ENCODE measurements at places on chromosomes 1 and 21. TPM values are rescaled to one million over a fixed set of nuclear protein-coding genes. Genes with fewer than 3 reads are reported as not detected.

DNA sequence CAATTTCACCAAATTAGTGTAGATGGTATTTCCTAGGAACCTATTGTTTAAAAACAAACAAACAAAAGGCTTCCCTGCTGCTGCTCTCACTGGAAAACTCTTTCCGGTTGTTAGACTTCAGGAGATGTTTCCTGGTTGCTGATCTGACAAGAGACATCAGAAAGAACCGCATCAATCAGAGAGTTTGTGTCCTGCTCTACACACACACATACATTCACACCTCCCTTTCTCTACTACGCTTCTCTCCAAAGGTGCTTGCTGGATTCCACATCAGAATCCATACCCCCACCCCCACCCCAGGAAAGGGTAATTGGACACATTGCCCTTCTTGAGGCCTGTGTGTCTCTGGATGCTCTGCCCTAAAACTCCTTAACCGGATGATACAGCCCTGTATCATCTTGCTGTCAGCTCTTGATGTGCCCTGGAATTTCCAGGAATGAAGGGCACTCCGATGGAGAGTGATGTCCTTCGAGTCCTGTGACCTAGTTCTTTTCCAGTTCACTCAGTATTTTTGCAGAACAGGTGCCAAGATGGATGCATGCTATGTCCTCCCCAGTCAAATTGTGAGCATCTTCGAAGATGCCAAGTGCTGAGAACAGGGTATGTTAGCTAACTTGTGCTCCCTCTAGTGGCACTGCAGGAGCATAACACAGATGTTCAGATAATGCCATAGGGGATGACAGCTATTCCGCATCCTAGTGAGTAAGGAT, 113.7 kb upstream of the SLC35F3 start:
- H3K27ac ChIP-seq = no peak overlapping the region
- H3K36me3 ChIP-seq = peaks cover 11% of the 10 kb centered on the region
- H3K4me1 ChIP-seq = no peaks in the 10 kb centered on the region
- DNase-seq = no peak
- no peaks in the 10 kb centered on the region for H3K27me3 ChIP-seq

LCE2B gene
- not detected for total RNA-seq

GRCh38 chr21:14712121-14712715, 166.1 kb upstream of the SAMSN1 start:
- no peak for DNase-seq
- no peak overlapping the region for H3K4me3 ChIP-seq
- H3K27ac ChIP-seq = no peak overlapping the region
- H3K4me1 ChIP-seq = no peaks in the 10 kb centered on the region

DNA sequence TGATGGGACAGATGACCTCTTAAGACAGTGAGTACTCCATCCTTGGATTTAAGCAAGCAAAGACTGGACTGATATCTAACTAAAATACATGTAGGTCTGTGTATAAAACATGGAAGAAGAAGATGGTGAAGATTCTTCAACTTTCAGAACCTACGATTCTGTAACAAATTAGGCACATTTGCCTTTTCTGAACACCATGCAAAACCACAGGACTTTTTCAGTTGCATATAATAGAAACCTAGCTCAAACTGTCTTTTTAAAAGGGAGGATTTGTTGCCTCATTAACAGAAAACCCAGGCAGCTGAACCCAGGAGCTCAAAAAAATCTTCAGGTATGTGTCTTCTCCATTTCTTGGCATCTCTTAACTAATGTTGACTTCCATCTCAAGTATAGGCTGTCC, 14.7 kb upstream of the TSPAN1 start:
- H3K4me3 ChIP-seq = no peak overlapping the region
- H3K36me3 ChIP-seq = no peaks in the 10 kb centered on the region
- DNase-seq = no peak

BEST4 gene
- 0.88 TPM for total RNA-seq

GRCh38 chr1:9542430-9542829, 3.2 kb downstream of the SLC25A33 start:
- H3K36me3 ChIP-seq = no peaks in the 10 kb centered on the region
- H3K27me3 ChIP-seq = peaks cover 2% of the 10 kb centered on the region
- no peak overlapping the region for H3K27ac ChIP-seq
- no peak overlapping the region for H3K4me3 ChIP-seq
- H3K4me1 ChIP-seq = peaks cover 7% of the 10 kb centered on the region

DNA sequence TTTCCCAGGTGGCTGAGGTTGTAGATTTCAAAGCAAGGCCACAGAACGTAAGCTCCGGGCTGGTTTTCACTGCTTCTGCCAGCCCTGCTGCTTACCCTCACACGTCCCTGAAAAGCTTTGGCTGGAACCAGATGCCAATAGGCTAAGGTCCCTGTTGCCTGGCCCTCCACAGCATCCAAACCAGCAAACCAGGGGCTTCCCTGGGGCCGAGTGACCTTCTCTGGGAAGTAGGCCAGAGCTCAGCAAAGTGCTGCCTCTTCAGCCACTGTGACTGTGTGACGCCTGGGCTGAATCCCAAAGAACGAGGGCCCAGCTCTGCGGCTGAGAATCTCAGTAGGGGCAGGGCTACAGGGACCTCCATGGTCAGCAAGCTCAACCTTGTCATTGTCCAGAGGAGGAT, 28.9 kb upstream of the RBM15 start:
- no peak for DNase-seq
- peaks cover 9% of the 10 kb centered on the region for H3K36me3 ChIP-seq
- H3K27ac ChIP-seq = no peak overlapping the region
- peaks cover 13% of the 10 kb centered on the region for H3K4me1 ChIP-seq
- no peak overlapping the region for H3K4me3 ChIP-seq

DNA sequence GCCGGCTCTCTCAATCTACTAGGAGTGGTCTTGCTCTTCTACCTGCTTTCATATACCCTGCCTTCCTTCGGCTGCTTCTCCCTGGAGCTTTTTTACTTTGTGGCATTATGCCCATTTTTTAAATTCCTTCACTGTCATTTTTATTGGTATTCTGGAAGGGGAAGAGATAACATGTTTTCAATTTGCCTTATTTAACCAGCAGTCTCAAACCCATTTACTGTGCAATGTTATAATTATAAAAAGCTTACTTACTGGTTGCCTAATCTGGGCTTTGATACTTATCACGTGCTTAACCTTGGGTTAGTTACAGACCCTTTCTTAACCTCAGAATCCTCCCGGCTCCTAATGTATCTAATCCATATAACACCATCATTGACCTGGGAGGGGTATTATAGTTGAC, 128.1 kb downstream of the SIPA1L2 start:
- H3K27ac ChIP-seq = no peak overlapping the region
- H3K4me1 ChIP-seq = peaks cover 45% of the 10 kb centered on the region
- no peak for DNase-seq
- no peaks in the 10 kb centered on the region for H3K36me3 ChIP-seq
- H3K27me3 ChIP-seq = no peaks in the 10 kb centered on the region

DNA sequence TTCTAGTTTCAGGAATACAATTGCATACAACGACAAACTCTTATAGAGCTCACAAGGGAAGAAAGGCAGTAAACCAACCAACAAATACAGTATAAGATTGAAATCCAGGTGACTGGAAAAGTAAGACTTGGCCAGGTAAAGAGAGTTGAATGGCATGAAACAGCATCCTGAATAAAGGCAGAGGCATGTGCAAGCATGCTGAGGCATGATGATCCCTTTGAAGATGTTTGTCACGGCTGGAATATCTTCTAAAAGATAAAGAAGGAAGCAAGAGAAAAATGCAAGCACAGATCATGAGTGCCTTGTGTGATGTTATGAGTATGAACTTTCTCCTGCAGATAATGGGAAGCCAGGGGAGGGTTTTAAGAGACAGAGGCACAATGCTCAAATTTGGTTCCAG, 83.3 kb upstream of the SPATA6 start:
- DNase-seq = no peak
- no peak overlapping the region for H3K4me3 ChIP-seq
- no peak overlapping the region for H3K27ac ChIP-seq
- H3K4me1 ChIP-seq = no peaks in the 10 kb centered on the region
- H3K36me3 ChIP-seq = no peaks in the 10 kb centered on the region
- H3K27me3 ChIP-seq = peaks cover 2% of the 10 kb centered on the region

GRCh38 chr21:21232320-21232719, 234.1 kb downstream of the NCAM2 start:
- no peaks in the 10 kb centered on the region for H3K27me3 ChIP-seq
- H3K27ac ChIP-seq = no peak overlapping the region
- DNase-seq = no peak
- no peaks in the 10 kb centered on the region for H3K36me3 ChIP-seq
- no peaks in the 10 kb centered on the region for H3K4me1 ChIP-seq

- no peak overlapping the region for H3K4me3 ChIP-seq
- H3K27ac ChIP-seq = no peak overlapping the region
- no peak for DNase-seq
- peaks cover 10% of the 10 kb centered on the region for H3K27me3 ChIP-seq
Measured at GRCh38 chr21:45638707-45639106, 4.8 kb upstream of the PCBP3 start.

DNA sequence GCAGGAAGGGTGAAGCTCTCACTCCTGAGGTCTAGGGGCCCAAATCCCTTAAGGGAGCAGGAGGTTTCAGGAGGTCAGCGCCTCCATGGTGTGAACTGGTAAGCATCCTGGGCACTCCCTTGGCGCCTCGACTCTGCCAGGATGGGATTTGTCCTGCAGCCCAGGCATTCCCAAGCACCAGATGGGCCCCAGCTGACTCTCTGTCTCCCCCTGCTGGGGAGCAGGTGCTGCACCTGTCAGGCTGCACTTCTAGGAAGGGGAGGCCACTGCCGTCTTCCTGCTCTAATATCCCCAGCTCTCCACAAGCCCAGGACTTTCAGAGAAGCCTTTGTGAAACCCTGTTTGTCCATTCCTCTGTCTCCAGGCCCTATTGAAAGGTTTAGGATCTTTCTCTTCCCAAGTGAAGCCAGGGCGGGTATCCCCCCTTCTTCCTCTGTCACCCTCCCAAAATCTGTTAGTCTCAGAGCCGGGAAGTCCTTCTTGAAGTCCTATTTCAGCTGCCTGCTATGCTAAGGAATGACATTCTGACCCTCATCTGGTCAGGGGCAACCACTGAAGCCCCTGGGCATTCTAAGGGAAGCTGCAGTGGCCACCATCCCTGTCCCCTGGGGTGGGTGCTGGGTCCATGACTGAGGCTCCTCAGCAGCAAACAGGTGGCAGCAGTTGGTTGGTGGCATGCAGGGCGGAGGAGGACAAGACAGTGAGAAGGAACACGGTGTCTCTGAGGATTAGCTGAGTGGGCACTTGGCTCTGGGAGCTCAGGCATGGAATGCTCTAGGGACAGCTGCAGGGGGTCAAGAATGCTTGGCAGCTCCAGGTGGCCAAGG, 3.2 kb downstream of the MYBPH start:
- H3K27me3 ChIP-seq = peaks cover 11% of the 10 kb centered on the region
- H3K4me3 ChIP-seq = no peak overlapping the region
- H3K4me1 ChIP-seq = peaks cover 11% of the 10 kb centered on the region
- DNase-seq = peak; percentile 65

RGS5 gene
- 4.9 TPM for total RNA-seq

DNA sequence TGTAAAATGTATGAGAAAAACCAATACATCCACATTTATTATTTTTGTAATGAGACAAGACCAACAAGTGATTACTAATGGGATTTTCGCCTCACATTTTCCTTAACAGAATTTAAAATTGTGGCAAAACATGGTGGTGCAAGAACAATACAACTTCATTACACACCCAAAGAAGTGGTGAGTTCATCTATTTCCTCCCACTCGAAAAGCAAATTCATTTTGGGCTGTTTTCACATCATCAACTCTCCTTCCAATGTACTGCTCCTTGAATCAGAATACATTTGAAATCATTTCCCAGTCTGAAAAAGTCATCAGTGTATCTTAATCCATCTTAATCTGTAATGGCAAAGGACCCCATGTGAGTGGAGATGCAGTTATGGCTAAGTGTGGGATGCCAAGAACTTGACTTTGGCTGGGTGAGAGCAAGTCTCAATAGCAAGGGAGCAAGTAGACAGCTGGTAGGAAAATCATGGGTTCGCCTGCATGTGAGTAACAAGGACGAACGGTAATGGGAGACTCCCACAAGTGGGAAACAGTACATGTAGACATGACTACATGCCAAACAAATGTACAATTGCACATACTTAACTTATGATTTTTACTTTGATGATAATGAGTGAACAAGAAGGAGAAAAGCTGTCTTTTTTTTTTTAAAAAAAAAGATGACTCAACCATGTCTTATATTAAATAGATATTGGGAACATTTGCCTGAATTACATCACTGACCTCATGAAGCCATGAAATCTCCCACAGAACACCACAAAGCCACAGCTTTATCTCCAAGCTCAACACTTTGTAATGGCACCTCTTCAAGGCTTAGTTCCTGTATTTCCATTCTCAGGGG, 46.0 kb downstream of the RUNX1 start:
- no peak for DNase-seq
- no peaks in the 10 kb centered on the region for H3K4me1 ChIP-seq
- no peak overlapping the region for H3K4me3 ChIP-seq
- no peak overlapping the region for H3K27ac ChIP-seq
- H3K27me3 ChIP-seq = peaks cover 1% of the 10 kb centered on the region
- no peaks in the 10 kb centered on the region for H3K36me3 ChIP-seq

- peak overlapping the region; percentile 22 for H3K27ac ChIP-seq
- peak; percentile 4 for DNase-seq
- H3K27me3 ChIP-seq = peaks cover 2% of the 10 kb centered on the region
- H3K4me1 ChIP-seq = peaks cover 8% of the 10 kb centered on the region
- peaks cover 47% of the 10 kb centered on the region for H3K36me3 ChIP-seq
Measured at GRCh38 chr21:45517249-45518065, 24.8 kb downstream of the SLC19A1 start.

GRCh38 chr21:24445517-24445916, 1161.8 kb downstream of the MRPL39 start:
- peaks cover 2% of the 10 kb centered on the region for H3K27me3 ChIP-seq
- H3K36me3 ChIP-seq = no peaks in the 10 kb centered on the region
- no peak overlapping the region for H3K4me3 ChIP-seq
- no peak for DNase-seq
- no peak overlapping the region for H3K27ac ChIP-seq
- H3K4me1 ChIP-seq = no peaks in the 10 kb centered on the region

GRCh38 chr1:111603979-111604378, 15.6 kb upstream of the RAP1A start:
- H3K36me3 ChIP-seq = no peaks in the 10 kb centered on the region
- DNase-seq = no peak
- no peak overlapping the region for H3K4me3 ChIP-seq
- peaks cover 3% of the 10 kb centered on the region for H3K27me3 ChIP-seq

AIRE gene
- total RNA-seq = not detected

C4BPB gene
- total RNA-seq = not detected

DNA sequence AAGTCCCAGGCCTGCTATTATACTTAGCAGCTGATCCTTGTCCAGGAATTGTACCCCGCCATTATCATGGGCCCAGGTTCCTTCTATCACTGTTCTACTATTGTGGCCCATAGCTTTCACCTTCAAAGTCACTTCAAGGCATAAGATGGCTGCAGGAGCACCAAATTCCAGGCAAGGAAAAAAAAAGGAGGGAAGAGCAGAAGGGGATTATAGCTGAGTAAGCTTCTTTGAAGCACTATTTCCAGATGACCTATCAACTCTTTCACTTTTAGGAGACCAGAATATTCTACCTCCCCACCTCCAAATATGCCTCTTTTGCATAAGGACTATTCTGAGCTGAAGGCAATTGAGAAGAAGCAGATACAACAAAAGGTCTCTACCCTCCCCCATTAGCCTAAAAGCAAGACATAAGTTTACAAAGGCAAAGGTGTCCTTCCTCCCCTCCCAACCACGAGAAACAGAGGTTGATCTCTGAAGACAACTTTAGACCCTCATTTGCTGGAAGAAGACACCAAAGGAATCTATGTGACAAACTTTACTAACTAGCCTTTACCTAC, 41.8 kb downstream of the PTAFR start:
- H3K27ac ChIP-seq = no peak overlapping the region
- no peak overlapping the region for H3K4me3 ChIP-seq
- H3K36me3 ChIP-seq = no peaks in the 10 kb centered on the region

GRCh38 chr1:66140072-66140471, 347.4 kb downstream of the PDE4B start:
- no peaks in the 10 kb centered on the region for H3K36me3 ChIP-seq
- H3K27ac ChIP-seq = no peak overlapping the region
- DNase-seq = no peak

CTSS gene
- total RNA-seq = 0.81 TPM

Measured in glutamatergic neuron (in vitro differentiated cells).